ENCODE measurements at places on chromosomes 2 and 18. TPM values are rescaled to one million over a fixed set of nuclear protein-coding genes. Genes with fewer than 3 reads are reported as not detected.

GRCh38 chr2:145411493-145411892, 891.6 kb upstream of the ZEB2 start:
- DNase-seq = peak; percentile 68

Gene GAL3ST2
- total RNA-seq = 0.48 TPM

- peak; percentile 27 for DNase-seq
Observed at GRCh38 chr2:218406949-218407618, 7.4 kb downstream of the CTDSP1 start.

GRCh38 chr2:188272121-188272520, 19.6 kb upstream of the GULP1 start:
- no peak for DNase-seq

DNA sequence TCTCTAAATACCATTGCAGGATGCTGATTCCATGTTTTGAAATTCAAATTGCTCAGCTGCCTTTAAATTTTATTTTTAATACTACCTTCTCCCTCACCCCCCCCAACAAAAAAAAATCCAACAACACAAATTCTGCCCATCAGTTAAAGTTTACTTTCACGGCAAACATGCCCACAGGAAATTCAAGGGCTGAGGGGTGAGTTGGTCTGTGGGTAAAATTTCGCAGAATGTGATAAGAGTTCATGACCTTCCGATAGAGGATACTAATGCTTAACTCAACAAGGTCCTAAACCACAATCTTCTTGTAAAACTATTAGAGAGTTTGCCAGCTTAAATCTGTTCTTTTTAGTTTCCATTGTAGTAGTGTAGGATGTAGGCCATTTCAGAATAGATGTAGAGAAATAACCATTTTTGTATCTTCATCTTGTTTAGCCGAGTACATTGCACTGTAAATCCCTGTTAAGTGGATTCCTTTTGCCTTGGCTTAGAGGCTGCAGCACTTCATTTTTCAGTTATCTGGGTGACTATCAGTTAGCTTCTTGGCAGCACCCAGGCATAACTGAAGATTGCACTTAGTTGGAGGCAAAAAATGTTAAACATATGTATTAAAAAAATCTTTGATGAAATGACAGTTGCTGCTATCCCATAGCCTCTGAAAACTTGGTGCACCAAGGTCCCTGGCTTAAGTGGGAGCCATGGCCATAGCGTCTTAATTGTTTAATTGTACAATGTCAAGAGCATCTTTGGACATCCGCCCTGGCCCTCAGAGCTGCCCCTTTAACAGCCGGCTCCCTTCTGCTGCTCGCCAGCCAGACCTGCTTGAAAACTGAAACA, 232.3 kb downstream of the HAUS1 start:
- DNase-seq = no peak

Gene FOXD4L1
- 0.16 TPM for total RNA-seq

DNA sequence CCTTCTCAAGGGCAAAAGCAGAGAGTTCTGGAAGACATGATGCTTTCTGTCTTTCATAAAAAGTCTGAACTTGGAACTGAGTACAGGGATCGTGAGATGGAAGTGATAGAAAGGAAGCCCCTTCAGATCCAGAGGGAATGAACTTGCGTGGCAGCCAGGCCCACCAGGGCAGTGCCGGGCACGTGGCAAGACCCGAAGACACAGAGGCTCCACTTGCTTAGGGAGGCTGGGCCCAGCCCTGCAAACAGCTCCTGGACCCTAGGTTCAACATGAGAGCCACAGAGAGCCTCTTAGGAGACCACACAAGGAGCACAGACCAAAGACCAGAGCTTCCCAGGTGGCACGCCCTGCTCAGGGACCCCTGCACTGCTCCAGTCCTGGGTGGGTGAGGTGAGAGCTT, 155.4 kb upstream of the SMIM21 start:
- DNase-seq = no peak

DNA sequence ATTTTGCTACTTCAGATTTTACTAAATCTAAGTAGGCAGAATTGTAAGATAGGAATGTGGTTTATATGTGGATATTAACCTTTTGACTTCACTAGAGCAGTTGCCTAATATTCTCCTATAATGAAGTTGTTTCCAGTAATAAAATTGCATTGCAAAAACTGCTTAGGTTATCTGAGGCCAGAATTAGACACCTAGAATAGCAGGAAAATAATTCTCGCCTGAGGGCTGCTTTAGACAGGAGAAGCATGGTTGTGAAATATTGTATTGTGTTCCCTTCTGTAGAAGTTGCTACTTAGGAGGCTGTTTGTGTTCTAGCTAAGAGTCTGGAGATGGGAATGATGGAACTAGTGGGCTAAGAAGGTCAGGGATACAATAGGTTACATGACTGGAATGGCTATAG, 146.3 kb downstream of the PLCL1 start:
- DNase-seq = no peak

DNA sequence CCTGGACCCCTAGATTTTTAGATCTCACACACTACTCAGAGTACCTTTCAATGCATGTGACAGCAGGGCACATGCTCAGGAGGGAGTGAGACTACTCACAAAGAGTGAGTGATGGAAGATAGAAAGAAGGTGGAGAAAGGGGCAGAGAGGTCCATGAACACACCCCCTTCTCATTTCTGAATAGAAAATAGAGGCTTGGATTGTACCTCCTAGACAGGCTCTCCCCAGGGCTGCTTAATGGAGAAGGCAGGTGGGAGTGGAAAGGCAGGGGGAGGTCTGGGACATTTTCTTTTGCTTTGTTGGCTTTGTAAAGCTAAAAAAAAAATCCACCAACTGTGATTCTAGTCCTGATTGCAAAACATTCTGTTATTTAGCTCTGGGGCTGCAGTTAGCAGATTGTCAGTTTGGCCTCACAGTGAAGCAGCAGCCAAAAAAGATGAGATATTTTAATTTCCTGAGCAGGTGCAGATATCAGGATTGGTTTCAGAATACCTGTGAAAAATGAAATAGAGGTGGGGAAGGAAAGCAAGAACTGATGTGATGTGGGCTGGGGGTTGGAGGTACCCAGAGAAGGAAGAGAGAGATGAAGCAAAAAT, 119.3 kb upstream of the GYPC start:
- no peak for DNase-seq

Gene TFPI
- total RNA-seq = 0.41 TPM

Gene TBR1
- not detected for total RNA-seq

GRCh38 chr2:240215676-240216051, 75.2 kb upstream of the OTOS start:
- no peak for DNase-seq

Gene IL36B
- not detected for total RNA-seq

Gene TEKT4
- 0.13 TPM for total RNA-seq

Gene UGT1A8
- total RNA-seq = not detected

GRCh38 chr2:85132834-85133637, at the start of gene TCF7L1:
Gene TCF7L1 (plus strand): TSS chr2:85133392. CDS start chr2:85133685, 293 bp downstream.
- DNase-seq = no peak

DNA sequence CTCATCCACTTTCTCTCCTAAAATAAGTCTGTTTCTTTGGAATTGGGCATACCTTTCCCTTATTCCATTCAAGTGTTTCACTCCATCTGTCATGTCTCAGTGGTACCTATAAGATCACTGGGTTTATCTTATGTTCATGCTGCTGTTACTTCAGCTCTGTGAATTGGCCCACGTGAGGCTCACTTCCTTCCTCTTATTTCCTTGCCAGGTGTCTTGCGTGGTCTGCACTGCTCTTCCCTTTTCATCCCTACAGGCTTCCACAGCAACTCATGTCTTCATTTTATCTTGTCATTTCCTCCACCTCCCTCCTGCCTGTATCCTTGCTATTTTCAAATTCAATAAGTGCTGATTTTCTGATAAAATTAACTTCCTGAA, 159.1 kb upstream of the ALPP start:
- DNase-seq = no peak

Gene RESP18
- not detected for total RNA-seq

DNA sequence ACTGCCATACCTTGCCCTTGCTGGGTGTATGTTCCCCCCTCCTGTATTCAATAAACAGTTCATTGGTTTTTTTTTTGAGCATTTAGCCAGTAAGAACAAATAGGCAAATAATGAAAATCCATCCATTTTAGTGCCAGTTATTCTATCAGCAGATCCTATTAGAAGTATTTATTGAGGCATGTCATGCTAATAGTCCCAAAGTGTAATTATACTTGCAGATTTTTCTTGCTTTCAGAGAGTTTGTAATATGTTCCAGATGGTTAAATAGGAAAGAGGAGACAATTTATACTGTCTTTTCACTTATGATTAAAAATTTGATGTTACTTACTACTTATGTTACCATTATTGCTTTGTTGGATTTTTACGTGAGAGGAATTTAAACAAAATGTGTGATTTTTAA, 127.6 kb downstream of the NCOA1 start:
- no peak for DNase-seq

- DNase-seq = no peak
Observed at GRCh38 chr2:204670124-204670523, 124.8 kb downstream of the PARD3B start.

- no peak for DNase-seq
Observed at GRCh38 chr2:120436885-120437603, 91.1 kb downstream of the INHBB start.

GRCh38 chr18:77165503-77166188, 33.1 kb upstream of the MBP start:
- DNase-seq = no peak

- no peak for DNase-seq
Observed at GRCh38 chr18:28757466-28758008, 580.6 kb upstream of the CDH2 start.

GRCh38 chr2:37829202-37829601, 95.9 kb upstream of the RMDN2 start:
- no peak for DNase-seq

Gene MXD1
- total RNA-seq = 5.5 TPM

Gene SLC4A5
- 4.4 TPM for total RNA-seq

- no peak for DNase-seq
Observed at GRCh38 chr2:144686518-144687215, 166.7 kb upstream of the ZEB2 start.

Gene SULT1C4
- total RNA-seq = not detected

Gene ACP1
- 120 TPM for total RNA-seq

DNA sequence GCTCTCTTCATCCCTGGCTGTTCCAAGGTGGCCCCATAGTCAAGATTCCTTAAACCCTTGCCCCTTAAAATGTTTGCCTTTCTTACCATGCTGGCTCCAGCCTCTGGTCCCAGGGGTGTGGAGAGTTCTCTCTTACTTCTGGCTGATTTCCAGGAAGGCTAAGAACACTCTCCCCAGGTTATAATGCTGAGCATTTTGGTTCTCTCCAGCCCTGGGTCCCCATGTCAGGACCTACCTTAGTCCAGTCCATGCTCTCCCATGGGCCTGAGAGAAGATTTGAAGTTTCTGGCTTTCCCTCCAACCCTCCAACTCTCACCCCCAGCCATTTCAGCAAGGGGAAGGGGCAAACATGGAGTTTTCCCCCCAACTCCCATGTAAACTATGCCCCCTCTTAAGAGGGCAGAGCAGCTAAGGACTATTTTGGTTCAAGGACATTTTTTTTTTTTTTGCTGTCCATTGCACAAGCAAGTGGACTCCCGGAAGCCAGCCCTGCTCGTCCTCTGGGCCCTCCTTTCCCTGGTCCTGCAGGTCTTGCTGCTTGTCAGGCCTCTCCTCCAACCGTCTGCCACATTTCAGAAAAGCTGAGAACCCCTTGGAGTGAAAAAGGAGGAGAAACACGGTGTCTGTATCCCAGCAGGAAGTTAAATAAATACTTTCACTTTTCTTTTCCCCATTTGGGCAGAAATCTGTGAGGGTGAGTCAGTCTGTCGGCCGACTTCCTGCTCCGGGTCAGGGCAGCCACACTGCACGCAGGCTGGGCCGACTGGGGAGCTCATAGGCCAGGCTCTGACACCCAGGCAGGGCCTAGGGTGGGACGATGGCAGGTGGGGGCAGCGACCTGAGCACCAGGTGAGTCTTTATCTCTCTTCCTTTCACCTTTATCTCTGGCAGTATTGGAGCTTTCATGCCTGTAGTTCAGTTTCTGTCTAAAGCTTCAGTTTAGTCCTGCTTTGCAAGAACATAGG, at the start of gene SP140L:
Gene SP140L, plus strand, starts transcription at position 741 of the 965 bp plus-strand sequence. Its CDS starts 77 bp downstream, at position 818.
- peak; percentile 55 for DNase-seq
